OCI-LY7 (cell line): ENCODE measurements at places on chromosomes 16 and 17.

- no peak for DNase-seq
These were observed 60.2 kb downstream of the TEX2 start for GRCh38 chr17:64202683-64203344.

- no peak for DNase-seq
These were observed 412 bp downstream of the EPN2 start for GRCh38 chr17:19237389-19238166.

GRCh38 chr17:57486882-57487301, 230.6 kb downstream of the MSI2 start:
- no peak for DNase-seq

DNA sequence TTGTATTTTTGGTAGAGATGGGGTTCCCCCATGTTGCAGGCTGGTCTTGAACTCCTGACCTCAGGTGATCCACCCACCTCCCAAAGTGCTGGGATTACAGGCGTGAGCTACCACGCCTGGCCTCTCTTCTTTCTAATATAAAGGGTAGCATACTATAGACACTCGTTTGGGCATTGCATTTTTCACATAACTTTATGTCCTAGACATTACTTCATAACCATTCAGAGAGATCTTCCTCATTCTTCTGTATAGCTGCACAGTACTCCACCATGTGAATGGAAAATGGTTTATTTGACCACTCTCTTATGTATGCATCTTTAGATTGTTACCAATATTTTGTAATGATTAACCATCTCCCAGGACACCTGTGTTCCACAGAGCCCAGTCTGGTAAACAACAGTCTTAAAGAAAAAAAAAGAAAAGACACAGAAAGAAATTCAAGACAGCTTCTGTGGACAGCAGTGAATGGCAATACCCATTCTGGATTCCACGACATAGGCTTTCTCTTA, 42.1 kb downstream of the TK2 start:
- no peak for DNase-seq

DNA sequence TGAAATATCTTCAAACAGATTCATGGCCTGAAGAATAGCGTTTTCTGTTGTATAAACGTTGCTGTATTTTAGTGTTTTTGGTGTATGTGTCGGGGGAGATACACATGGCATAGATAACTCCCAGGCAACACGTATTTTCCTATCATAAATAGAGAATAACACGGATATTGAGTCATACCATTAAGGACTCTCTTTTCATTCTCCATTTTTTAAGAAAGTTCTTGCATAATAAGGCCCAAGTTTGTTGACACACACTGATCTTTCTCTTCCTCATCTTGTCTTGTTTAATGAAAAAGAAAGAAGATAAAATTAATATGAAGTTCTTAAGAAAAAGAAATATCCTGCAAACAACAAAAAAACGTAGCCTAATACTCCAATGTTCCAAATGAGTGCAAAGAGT, 13.4 kb downstream of the ABCA8 start:
- DNase-seq: no peak

GRCh38 chr17:16916557-16916920, 55.4 kb downstream of the TNFRSF13B start:
- DNase-seq: no peak

DNA sequence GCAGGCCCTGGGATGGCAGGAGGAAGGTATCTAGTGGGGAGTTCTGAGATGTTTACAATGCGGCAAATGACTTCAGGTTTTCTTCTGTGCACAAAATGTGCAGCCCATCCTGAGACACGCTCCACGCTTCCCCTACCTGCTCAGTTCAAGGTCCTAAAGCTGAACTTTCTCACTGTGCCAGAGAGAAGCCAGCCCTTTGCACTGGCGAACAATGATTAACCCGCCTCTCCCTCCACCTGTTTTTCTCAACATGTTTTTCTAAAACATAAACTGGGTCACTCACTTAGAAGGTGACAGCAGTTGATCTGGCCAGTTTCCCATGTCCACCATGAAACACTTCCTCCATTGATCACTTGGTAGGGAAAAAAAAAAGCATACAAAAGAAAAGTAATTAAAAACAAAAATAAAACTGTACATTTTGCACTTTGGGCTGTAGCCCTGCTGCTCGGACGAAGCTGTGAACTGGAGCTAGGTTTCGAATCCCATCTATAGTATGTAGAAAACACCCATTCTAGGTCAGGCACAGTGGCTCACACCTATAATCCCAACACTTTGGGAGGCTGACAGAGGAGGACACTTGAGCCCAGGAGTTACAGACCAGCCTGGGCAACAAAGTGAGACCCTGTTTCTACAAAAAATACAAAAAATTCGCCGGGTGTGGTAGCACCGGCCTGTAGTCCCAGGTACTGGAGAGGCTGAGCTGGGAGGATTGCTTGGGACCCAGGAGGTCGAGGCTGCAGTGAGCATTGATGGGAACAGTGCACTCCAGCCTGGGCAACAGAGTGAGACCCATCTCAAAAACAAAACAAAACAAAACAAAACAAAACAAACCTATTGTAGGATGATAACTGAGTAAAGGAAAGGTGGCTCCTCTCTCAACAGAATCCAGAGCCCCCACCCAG, 6.1 kb upstream of the G6PC1 start:
- DNase-seq: no peak

- DNase-seq: no peak
These were observed 85.3 kb downstream of the HAPSTR1 start for GRCh38 chr16:9176547-9177418.

DNA sequence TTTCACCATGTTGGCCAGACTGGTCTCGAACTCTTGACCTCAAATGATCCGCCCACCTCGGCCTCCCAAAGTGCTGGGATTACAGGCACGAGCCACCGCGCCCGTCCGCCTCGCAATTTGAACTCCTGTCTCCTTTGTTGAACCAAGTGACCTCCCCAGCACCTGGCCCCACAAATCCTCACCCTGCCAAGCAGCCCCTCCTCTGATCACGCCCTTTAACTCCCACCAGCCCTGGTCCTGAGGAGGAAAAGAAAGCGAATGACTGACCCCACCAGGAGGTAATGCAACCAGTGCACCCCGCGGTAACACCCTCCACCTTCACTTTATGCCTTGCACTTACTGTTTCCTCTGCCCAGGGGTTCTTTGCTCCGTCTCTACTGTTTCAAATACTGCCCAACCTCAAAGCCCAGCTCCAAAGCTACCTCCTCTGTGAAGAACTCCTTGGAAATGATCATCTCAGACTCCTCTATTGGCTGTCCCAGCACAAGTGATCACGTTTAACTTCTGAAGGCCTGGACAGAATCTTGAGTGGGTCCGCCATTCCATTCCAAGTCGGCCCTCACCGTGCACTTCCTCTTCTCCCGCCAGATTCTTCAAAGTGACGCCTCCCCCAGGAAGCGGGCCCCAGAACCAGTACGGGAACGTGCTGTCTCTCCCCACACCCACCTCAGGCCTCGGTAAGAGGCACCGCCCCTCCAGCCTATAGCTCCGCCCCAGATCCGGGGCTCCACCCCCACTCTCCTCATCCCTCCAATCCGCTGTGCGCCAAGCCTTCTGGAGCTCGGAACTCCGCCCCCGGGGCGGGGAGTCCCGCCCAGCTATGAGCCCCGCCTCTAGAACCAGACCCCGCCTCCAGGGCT, 4.4 kb downstream of the CD19 start:
- peak; percentile 94 for DNase-seq

DNA sequence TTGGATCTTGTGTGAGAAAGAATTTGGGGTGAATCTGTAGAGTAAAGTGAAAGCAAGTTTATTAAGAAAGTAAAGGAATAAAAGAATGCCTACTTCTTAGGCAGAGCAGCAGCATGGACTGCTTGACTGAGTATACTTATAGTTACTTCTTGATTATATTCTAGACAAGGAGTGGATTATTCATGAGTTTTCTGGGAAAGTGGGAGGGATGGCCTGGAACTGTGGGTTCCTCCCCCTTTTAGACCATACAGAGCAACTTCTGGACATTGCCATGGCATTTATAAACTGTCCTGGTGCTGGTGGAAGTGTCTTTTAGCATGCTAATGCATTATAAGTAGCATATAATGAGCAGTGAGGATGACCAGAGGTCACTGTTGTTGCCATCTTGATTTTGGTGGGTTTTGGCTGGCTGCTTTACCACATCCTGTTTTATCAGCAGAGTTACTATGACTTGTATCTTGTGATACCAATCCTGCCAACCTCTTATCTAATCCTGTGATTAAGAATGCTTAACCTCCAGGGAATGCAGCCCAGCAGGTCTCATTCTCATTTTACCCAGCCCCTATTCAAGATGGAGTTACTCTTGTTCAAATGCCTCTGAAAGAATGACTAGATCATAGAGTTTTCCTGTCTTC, 58.7 kb downstream of the HSD17B2 start:
- DNase-seq: no peak

DNA sequence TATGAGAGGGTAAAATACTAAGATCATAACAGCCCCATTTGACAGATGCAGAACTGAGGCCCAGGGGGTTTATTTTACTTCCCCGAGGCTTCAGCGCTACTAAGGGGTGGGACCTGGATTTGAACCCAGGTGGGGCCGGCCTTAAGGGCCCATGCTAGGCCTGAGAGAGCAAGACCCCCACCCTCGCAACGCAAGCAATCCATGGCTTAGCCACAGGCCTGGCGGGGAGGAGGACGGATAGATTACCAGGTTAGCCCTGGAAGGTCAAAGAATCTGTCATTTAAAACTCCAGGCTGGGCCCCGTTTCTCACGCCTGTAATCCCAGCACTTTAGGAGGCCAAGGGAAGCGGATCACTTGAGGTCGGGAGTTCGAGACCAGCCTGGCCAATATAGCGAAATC, 1.9 kb upstream of the CDH3 start:
- DNase-seq: no peak

GRCh38 chr16:23274968-23275367, 27.1 kb upstream of the SCNN1B start:
- no peak for DNase-seq

DNA sequence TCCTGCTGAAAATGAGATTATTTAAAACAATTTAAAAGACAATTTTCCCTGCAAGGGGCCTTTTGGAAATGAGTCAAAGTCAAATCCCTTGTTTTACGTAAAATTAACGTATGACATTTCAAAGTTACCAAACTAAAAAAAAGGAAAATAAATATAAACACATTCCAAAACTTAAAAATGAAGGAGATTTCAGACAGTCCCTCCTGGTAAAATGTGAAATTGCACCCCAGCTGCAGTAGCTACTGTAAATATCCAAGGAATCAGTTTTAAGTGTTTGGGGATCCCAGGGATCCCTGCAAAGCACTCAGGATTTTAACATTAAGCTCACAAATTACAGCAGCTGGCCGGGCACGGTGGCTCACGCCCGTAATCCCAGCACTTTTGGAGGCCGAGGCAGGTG, 63.3 kb downstream of the NXN start:
- DNase-seq: no peak

DNA sequence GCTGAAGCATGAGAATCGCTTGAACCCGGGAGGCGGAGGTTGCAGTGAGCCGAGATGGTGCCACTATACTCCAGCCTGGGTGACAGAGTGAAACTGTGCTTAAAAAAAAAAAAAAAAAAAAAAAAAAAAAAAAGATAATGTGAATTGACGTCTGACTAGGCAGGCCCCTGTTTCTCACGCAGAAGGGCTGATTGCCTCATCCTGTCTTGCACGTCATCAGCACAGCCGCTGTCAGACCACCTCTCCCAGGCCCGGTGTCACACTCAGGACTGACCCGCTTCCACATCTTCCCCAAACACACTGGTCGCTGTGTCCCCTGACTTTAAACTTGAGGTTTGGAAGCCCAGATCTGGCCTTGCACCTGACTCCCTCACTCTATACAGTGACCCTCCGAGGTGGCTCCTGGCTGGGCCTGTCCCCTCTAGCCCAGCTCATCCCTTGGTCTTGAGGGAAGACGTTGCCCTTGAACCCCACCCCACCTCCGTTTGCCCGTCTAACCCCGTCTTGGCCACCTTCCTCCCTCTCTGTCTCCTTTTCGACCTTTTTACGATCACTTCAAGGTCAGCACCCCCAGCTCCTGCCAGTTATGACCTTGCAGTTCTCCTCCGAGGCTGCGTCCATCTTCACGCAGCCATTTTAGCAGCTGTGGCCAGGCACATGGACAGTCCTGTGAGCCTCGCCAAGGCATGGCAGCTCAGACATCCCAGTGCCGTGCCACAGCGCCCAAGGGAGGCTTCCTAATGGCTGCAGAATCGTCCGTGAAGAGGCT, 149.9 kb upstream of the PLCG2 start:
- DNase-seq: no peak

GRCh38 chr16:59146140-59146539, 412.0 kb upstream of the GOT2 start:
- no peak for DNase-seq

DNA sequence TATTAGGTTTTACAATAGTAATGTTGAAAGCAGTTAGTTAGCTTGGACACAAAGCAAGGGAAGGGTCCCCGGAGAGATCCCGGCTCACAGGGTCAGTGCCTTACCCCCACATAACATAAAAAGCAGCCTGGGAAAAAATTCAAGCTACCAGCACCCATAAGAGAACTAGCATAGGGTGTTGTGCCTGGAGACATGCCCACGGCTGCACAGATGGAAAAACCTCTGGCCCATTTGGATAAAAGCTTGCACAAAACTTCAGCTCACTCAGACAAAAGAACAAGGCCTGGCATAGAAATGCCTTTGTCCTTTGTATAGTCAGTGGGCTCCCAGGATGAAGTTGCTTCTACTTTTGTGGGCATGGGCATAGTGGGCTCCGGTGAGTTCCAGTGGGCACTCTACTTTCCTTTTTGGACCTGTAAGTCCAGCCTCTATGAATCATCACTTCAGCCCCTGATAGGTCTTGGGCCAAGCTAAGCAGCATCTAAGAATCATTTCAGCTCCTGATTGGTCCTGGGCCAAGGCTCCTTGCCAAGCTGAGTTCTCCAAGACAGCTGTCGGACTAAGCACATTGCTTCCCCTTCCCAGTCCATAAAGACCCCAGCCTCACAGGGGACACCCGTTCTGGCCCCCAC, 1.3 kb upstream of the RDM1 start:
- DNase-seq: no peak

DNA sequence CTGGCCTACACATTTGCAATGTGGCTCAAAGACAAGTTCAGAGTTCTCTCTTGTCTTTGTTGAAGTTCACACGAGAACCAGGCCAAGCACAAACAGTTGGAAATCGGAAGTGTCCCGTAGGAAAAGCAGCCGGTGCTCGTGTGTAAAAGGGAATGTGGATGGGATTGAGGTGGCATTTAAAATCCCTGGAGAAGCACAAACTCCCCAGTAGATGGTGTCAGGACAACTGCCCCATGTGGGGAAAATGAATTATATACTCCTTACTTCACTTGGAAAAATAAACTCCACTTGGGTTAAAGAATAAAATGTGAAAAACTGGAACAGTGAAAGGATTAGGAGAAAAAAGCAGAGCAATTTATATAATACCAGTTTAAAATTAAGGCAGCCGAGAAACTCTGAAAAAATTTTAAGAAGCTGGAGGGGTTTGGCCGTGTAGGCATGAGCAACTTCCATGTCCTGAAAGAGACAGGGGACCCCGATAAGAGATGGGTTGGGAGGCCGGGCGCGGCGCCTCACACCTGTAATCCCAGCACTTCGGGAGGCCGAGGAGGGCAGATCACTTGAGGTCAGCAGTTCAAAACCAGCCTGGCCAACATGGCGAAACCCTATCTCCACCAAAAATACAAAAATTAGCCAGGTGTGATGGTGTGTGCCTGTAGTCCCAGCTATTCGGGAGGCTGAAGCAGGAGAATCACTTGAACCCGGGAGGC, 28.1 kb downstream of the CBFA2T3 start:
- no peak for DNase-seq
